BJ (cell line): ENCODE measurements at places on chromosomes 12 and 14.
A peak's percentile ranks its signal among the peaks of the same experiment; 100 is the strongest.

DNA sequence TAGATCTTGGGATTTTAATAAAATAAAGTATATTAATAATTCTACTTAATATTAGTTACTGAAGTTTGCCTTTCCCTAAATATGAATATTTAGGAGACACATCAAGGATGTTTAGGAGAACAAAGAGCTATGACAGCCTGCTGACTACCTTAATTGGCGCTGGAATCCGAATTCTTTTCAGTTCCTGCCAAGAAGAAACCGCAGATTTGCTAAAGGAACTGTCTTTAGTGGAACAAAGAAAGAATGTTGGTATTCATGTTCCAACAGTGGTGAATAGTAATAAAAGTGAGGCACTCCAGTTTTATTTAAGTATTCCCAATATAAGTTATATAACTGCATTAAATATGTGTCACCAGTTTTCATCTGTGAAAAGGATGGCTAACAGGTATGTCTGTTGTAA, 54.5 kb downstream of the MIS18BP1 start:
- DNase-seq, result no peak

DNA sequence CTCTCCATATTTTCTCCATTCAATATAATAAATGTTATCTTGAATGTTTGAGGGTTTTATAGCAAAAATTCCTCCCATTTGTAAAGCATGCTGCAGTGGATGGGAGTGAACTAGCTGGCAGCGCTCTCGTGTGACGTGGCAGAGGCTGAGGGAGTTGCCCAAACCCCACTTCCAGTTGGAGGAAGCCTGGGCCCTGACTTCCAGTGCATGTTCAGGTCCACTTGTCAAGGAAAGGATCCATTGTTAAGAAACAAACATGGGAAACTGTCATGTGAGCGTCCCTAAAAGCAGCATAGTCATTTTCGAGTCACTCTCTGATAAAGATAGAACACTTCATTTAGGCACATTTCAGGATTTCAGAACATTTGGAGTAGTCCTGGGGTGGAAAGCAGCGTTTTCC, 116.6 kb downstream of the SLC25A47 start:
- DNase-seq, result no peak

DNA sequence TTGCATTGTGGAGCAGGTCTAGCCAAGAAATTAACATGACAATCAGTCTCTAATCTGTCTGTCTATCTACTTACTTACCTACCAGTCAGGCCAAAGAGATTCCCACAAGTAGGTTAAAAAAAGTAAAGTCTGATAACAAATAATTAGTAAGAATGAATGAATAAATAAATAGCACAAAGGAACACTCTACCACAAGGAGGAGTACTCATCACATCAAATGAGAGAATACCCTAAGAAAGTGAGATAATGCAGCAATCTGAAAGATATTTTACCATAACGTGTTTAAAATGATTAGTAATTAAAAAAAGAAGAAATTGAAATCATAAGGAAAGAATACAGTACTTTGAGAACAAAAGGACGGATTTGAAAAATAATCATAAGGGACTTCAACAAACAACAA, 187.2 kb downstream of the SYNE2 start:
- no peak for DNase-seq

DNA sequence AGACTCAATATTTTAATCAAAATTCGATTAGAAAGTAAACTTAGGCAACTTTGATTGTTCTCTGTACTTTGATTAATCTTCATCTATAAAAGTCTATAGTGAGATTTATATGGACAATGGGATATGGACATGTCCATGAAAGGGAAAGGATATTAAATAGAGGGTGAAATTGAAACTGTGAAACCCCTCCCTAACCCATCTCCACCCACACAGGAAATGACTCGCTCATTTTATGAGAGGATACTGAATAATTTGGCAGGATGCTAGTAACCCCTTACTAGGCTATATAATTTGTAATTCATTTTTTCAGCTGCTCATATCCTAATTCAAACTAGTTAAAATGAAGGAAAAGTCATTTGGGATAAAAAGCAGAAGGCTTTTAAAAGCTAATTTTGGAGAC, 328.0 kb upstream of the ATP2B1 start:
- DNase-seq, result no peak

DNA sequence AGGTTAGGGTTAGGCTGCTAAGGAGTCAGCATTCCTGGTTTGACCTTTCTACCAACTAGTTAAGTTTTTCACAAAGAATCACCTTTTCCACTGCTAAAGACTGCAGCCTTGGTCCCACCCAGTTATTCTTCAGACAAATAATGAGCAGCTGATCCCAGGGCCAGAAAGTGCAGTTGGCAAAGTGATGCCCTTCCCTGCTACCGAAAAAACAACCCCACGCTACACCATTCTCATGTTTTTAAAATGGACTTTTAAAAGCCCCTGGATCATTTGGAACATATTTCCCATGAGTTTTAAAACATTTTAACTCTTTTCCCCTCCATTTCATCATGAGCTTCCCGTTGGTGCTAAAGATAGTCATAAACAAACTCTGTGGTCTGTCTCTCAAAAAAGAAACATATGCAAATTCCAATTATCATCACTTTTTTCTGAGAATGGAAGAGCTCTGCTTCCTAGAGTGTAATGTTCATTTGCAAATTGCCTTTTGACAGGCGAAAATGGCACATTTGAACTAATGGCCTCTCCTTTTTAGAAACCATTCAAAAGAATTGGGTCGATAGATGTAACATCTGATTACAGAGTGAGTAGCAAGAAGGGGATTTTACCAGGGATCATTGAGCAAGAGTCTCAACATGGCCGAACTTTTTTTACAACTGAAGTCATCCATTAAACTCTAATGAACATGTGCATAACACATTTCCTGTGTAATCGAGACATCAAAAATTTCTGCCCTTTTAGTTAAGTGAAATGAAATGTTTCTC, 129.3 kb upstream of the RAP1B start:
- DNase-seq, result peak; percentile 92

GRCh38 chr14:52286661-52287649, 19.5 kb downstream of the PTGDR start:
- no peak for DNase-seq
